ENCODE measurements at places on chromosomes 6 and 20. TPM values are rescaled to one million over a fixed set of nuclear protein-coding genes. Genes with fewer than 3 reads are reported as not detected.

Gene GJA10
- total RNA-seq: not detected

Gene FAM50B
- 5.5 TPM for total RNA-seq

Gene HSPA12B
- 0.48 TPM for total RNA-seq

Gene TREML2
- total RNA-seq: not detected

Gene TMEM170B
- 1.0 TPM for total RNA-seq

All from A549 treated with CpdA at 1 μM for 4 hours (cell line).